ENCODE measurements at places on chromosomes 6 and 20.
A peak's percentile ranks its signal among the peaks of the same experiment; 100 is the strongest.

- no peak for DNase-seq
Observed at GRCh38 chr6:47146431-47147174, 104.5 kb upstream of the ADGRF1 start.

DNA sequence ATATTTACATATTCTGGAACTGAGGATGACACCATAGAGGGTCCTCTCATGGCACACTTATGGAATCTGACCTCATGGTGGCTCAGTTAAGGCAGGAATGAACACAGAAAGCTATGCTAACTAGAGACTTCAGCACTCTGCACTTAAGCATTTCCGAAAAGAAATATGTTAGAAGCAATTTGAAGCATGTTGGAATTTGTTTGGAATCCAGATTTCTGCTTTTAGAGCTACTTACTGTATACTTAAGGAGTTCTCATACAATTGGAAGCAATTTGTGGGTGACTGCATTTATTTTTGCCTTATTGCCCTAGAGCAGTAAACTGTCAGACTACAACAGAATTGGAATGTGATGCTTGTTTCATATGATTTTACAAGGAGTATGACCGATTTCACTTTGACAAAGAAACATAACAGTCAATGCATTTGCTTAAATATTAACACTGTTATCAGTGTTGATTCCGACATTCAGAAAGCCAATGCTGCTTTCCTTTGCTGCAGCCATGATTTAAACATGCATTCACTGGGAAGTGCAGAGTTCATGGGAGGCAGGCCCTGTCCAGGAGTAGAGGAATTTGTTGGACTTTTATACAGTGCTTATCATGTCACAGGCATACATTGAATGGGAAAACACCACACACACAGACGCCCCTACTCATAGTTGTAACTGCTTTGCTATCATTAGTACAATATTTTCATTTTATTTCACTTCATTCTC, 244.4 kb downstream of the SAMD5 start:
- DNase-seq, result no peak

GRCh38 chr6:106735136-106735633, 105.8 kb downstream of the QRSL1 start:
- DNase-seq, result no peak

DNA sequence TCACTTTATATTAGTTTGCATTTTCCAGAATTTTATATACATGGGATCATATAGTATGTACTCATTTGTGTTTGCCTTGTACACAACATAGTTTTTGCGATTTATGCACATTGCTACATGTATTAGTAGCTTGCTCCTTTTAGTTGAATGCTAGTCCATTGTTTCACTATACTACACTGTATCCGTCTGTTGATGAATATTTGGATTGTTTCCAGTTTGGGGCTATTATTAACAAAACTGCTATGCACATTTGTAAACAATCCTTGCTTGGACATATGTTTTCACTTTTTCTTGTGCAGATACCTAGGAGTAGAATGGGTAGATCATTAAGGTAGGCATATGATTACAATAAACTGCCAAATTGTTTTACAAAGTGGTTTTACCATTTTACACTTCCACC, 3.9 kb upstream of the LRRC1 start:
- no peak for DNase-seq

DNA sequence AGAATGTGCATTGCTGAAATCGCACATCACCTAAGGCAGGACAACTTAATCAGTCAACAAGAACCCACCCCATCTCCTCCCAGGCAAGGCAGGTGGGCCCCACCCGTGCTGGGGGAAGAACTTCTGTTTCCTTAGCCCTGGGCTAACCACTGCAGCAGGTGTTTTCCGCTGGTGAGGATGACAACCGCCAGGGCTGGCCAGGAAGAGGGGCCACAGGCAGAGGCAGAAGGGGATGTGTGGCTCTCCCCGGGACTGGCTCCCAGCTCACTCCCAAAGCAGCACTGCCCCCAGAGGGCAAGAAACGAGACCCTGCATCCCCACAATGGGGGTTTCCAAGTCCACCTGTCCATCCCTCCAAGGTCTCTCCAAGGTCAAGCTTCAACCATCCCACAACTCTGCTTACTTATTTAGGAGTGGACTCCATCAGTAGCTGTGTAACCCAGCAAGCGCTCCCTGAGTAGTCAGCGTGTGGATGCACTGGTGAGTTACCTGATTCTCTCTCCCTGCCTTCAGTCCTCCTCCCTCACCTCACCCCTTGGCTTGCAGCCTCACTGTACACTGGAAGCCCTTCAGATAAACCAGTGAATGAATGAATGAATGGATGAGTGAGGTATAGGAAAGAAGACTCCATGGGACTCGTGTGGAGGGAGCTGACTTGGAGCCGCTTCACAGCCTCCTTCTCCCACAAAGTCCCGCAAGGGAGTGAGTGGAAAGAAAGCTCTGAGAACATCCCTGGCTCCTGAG, 168.2 kb upstream of the CST7 start:
- no peak for DNase-seq

DNA sequence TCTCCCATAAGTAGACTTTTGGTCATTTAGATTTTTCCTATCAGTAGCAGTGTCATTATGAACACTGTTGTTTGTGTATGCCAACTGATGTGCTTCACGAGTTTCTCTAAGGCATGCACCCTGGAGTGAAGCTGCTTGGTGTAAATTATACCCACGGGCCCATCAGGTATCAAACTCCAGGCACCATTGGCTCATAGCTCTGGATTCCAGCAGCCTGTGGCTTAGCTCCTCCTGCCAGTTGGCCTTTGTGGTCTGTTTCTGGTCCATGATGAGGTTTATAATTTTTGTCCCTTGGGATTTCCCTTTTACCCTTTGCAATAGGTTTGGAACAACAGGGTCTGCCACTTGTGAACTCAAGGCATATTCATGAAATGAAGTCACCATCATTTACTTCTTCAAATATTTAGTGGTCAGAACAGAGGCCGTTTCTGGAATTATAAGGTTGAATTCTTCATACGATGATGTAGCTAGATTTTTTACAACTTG, 350.5 kb downstream of the PRL start:
- DNase-seq, result no peak

DNA sequence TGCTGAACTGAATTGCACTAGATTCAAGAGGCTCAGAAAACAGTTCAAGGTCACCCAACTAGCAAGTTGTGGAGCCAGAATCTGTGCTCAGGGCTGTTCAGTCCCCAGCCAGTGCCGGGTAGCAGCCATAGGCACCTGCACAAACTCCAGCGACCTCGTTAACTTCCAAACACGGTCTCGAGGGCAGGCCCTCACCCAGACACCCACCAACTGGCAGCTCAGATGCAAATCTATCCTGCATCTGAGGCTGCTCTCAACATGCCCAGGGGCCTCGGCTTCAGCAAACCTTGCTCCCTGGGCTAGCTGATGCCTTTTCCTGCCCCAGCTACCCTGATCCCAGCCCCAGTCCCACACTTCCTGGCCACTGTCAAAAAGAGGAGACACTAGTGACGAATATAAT, 3.7 kb downstream of the JPH2 start:
- DNase-seq, result no peak

DNA sequence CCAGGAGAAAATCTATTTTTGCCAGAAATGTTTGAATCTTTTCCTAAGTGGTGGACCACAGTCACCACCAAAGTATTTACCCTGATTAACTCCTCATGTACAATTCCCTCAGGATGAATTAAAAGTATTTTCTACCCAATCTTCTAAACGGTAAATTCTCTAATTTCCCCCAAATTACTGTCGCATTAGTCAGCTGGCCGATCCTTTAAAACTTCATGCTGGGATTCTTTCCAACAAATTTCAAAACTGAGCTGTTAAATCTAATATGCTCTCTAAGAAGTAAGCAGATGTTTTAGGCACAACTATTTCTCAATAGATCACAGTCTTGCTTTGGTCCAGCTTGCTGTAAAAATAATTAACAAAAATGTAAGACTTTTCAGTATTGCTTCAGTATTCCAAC, 447.2 kb downstream of the FRK start:
- no peak for DNase-seq

- DNase-seq, result no peak
Observed at GRCh38 chr6:115078555-115078954, 735.7 kb upstream of the HS3ST5 start.

DNA sequence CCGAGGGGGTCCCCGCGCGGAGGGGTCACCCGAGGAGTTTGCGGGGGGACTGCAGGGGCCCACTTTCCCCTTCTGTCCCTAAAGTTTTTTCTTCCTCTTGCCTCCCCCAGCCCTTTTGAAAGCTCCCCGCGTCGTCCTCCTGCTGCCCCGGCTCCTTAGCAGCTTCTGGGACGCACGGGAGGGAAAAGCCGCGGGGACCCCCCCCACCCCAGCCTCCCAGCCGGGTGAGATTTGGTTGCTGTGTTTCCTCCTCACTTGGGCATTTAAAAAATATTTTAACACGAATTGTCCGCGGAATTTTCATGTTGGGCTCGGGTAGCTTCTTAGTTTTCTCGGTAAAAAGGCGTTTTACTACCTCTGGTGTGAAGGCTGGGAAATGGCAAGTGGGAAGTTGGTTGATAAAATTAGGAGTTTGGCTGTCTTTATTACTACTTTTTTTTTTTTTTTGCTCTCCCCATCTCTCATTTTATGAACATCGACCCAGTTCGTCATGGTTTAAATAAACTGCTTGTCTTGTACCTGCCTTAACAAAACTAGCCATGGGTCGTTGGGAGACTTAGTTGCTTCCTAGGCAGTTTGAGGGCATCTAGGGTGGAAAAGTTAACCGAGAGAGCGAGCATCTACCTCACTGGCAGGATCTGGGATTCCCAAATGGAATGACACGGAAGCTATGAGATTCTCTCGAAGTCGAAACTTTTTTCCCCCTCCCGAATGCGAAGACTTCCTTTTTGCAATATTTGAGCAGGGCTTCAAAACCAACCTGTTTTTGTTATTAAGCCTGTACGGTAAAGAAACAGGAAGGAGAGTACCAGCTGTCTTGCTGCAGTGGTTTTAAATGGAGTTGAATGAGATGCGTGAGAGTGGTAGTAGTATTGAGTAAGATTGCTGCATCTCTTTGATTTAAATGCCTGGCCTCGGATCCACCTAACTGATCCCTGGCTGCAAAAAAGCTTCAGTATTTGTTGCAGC, 868 bp downstream of the NCOA3 start:
- DNase-seq, result no peak

- DNase-seq, result no peak
Observed at GRCh38 chr6:83873869-83874268, 14.4 kb downstream of the CYB5R4 start.

DNA sequence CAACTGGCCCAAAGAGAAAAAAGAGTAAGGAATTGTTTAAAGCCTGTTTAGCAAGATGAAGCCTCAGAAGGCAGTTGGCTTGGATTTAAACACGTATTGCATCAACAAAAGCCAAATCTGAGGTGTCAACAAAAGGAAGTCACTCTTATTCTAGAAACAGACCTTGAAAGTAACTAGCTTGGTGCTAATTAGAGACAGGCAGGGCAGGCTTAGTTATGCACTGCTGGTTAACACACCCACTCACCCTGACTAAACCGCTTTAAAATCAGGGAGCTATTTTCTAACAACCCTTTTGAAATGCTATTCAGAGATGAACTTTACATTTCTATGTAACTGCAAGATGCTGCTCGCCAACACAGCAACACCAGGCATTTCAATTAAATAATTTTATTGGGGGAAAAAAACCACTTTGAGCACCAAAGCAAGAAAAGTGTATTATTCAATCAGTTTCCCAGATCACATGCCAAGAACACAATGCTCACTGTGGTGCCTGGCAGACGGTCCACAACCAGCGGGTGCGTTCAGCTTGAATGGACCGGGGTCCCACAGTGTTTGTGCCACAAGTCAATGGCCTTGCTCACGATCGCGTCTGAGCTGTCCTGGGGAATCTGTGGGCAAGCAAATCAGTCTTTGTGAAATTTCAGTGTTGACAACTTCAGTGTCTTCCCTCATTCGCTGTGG, 23.6 kb downstream of the TBC1D7 start:
- no peak for DNase-seq

DNA sequence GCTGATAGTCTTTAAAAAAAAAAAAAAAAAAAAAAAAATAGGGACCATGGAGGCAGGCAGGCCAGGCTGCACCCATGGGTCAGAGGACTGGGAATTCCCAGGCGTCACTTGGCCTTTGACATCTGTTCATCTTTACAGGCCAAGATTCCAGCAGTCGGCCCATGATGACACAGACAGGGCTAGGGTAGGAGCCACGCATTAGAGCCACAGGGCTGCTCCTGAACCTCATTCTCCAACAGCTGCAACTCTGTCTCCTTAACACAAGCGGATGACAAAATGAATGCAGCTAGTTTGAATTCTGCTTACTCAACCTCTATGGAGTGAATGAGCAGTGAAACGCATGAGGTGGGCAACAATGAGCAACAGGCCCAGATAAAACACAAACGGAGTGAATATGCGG, 126.4 kb downstream of the LY86 start:
- no peak for DNase-seq

GRCh38 chr20:47610247-47610944, 108.7 kb downstream of the NCOA3 start:
- peak; percentile 68 for DNase-seq

DNA sequence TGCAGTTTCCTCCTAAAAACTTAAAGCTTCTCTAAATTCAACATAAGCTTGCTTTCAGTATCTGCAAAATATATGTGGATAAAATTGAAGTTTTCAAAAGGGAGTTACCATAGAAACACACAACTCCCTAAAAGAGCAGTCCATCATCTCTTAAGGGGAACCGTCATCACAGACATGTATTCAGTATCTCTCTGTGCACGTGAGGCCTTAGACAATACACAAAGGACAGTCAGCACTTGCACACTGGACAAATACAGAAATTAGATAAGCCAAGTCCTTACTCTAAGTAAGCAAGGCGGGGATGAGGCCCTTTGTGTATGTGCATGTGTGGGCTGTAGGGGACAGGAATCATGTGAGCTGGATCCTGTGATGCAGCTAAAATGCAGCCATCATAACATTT, 136.6 kb downstream of the BACH2 start:
- no peak for DNase-seq

DNA sequence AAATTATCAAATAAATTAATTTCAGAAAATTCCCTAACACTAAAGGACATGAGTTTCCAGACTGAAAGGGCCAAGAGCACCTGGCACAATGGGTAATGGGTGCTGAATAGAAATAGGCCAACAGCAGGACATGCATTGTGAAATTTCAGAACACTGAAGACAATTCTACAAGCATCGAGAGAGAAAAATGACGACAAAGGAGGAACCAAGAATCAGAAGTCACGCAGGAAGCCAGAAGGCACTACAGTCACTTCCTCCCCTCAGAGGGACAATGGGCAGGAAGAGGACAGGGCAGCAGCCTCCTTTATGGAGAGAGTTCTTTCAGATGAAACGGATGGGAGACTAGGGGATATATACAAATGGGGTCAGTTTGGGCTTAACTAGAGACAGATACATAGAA, 29.6 kb downstream of the PCNA start:
- no peak for DNase-seq

- DNase-seq, result peak; percentile 21
Observed at GRCh38 chr6:110590821-110591351, 114.5 kb upstream of the SLC22A16 start.

GRCh38 chr6:37532122-37532521, 32.4 kb upstream of the CCDC167 start:
- no peak for DNase-seq

DNA sequence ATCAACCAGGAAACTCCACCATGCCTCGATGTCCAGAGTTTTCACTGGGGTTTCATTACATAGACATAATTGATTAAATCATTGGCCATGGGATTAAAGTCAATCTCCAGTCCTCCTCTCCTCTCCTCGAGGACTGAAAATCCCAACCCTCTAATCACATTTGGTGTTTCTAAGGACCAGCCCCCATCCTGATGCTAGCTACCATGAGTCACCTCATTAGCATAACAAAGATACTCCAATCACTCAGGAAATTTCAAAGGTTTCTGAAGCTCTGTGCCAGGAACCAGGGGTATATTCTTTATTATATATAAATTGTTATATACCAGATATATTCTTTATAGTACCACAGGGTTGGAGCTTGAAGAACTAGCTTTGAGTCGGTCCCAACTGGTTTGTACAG, 212.9 kb upstream of the PRND start:
- DNase-seq, result no peak

- DNase-seq, result no peak
Observed at GRCh38 chr20:63308218-63308911, 15.4 kb downstream of the COL20A1 start.

Measured in stimulated activated CD4-positive, alpha-beta T cell treated with anti-CD3 and anti-CD28 coated beads, Interleukin-15, amount 100 ng/mL, for 48 hours (primary cell).